Type B pancreatic cell (in vitro differentiated cells): ENCODE measurements at places on chromosomes 16 and 17.

DNA sequence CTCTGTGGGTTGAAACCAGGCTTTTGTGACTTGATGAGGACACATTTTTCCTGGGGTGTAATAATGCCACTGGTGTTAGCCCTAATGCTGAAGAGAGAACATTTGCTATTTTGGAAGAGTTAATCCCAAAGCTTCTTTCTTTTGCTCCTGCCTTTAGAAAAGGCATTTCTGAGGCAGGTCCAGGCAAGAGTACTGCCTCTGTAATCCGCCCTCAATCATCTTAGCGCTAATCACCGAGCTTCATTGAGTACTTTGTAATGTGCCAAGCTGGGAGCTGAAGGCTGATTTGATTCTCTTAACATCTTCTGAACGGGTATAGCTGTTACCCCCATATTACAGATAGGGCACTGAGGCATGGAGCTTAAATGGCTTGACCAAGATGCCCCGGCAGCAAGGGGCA, 60.3 kb downstream of the AKAP1 start:
- peaks cover 8% of the 10 kb centered on the region for H3K27me3 ChIP-seq
- no peak overlapping the region for H3K4me3 ChIP-seq
- H3K27ac ChIP-seq: no peak overlapping the region
- DNase-seq: no peak
- no peaks in the 10 kb centered on the region for H3K4me1 ChIP-seq
- H3K36me3 ChIP-seq: no peaks in the 10 kb centered on the region

- H3K4me3 ChIP-seq: no peak overlapping the region
- peaks cover 11% of the 10 kb centered on the region for H3K4me1 ChIP-seq
- no peak overlapping the region for H3K27ac ChIP-seq
- no peaks in the 10 kb centered on the region for H3K36me3 ChIP-seq
- peaks cover 41% of the 10 kb centered on the region for H3K27me3 ChIP-seq
Observed at GRCh38 chr17:71870546-71870862, 250.3 kb upstream of the SOX9 start.

GRCh38 chr17:29570521-29570920, 2.0 kb downstream of the TP53I13 start:
- DNase-seq: peak; percentile 58
- H3K27ac ChIP-seq: peak overlapping the region; percentile 21
- H3K4me3 ChIP-seq: peak overlapping the region; percentile 57
- peaks cover 13% of the 10 kb centered on the region for H3K27me3 ChIP-seq
- peaks cover 11% of the 10 kb centered on the region for H3K4me1 ChIP-seq

DNA sequence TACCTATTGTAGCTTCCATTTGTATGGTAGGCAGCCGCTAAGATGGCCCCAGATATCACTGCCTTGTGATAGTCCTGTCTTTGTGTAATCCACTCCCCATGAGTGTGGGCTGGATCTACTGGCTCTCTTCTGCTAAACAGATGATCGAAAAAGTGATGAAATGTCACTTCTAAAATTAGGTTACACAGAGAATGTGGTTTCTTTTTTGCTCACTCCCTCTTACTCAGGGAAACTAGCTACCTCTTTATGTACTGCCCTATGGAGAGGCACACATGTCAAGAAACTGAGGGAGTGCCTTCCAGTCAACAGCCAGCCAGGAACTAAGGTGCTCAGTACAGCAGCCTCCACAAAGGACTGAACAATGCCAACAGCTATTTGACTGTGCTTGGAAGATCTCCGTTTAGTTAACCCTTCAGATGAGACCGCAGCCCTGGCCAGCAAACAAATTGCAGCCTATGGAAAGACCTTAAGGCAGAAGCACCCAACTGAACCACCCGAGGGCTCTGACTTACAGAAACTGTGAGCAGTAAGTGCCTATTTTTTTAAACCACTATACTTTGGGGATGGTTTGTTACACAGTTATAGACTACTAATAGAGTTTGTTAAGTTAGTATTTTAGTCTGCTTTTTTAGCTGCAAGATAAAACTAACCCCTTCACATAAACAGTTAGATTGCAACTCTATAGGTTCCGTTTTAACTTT, 113.2 kb upstream of the MAF start:
- DNase-seq: no peak
- no peak overlapping the region for H3K27ac ChIP-seq
- H3K4me1 ChIP-seq: peaks cover 15% of the 10 kb centered on the region

DNA sequence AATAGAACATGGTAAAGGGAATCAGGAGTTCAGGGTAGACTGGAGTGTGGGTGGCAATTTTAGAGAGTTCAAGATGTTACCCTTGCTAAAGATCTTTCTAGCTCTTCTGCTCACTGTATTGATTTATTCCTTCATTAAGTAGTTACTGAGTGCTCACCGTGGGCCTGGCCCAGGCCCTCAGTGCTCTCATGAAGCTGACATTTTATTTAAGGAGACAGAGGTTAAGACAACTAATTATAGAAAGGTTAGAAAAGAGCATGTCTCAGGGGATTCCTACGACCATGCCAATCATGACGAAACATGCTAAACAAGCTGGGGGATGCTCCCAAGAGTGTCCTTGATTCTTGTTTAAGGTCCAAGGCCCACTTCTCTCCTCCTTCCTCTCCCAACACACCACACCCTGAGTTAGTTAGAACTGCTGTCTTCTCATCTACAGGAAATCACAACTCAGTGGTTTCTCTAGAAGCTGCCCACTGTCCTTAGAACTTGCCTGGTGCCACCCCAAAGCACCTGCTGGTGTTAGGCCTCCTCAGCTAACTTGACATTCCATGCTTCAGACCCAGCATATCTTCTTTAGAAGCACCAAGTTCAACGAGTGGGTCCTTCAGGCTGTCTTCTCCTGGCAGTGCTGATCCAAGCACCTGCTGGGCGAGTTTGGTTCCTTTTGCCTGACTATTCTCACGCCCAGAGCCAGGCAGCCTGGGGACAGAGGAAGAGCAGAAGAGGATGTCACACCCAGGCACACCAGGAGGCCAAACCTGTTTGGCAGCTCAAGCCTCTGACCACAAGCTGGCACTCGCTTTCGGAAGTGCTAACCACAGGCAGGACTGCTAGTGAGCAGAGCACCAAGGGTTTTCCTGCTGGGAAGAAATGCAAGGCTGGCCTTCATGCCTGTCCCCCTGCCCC, 79.0 kb downstream of the GAS7 start:
- no peaks in the 10 kb centered on the region for H3K36me3 ChIP-seq
- DNase-seq: no peak
- H3K4me3 ChIP-seq: peak overlapping the region; percentile 69
- H3K27ac ChIP-seq: peak overlapping the region; percentile 79

GRCh38 chr17:55543709-55544108, 32.5 kb upstream of the SMIM36 start:
- H3K36me3 ChIP-seq: no peaks in the 10 kb centered on the region
- no peak for DNase-seq
- H3K27ac ChIP-seq: no peak overlapping the region
- no peak overlapping the region for H3K4me3 ChIP-seq
- peaks cover 3% of the 10 kb centered on the region for H3K27me3 ChIP-seq

DNA sequence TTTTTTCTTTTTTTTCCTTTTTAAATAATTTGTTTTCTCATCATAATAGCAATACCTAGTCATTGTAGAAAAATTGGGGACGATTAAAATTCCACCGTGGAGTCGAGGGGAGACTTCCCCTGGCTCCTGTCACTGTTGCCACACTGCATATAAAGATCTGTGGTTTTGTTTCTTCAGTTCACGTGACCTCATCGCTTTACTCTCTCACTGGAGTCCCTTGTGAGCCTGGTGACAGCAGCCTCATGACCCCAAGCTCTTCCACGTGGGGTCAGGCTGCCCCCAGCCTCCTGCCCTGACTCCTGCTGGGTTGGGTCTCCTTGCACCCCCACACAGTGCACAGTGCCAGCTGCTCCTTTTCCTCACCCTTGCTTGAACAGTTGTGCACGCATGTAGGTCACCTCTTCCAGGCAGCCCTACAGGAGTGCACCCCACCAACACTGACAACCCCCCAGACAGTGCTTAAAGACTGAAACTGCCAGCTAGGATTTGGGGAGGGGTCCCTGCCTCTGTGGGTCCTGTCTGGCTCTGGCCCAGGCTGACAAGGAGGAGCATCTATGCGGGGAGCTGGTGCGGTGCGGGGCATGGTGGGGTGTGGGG, 7.3 kb upstream of the METRNL start:
- DNase-seq: no peak
- no peak overlapping the region for H3K4me3 ChIP-seq
- peaks cover 20% of the 10 kb centered on the region for H3K4me1 ChIP-seq
- H3K36me3 ChIP-seq: no peaks in the 10 kb centered on the region
- peaks cover 11% of the 10 kb centered on the region for H3K27me3 ChIP-seq
- no peak overlapping the region for H3K27ac ChIP-seq

- peak; percentile 61 for DNase-seq
- H3K36me3 ChIP-seq: no peaks in the 10 kb centered on the region
- no peak overlapping the region for H3K27ac ChIP-seq
- peaks cover 16% of the 10 kb centered on the region for H3K4me1 ChIP-seq
- H3K4me3 ChIP-seq: no peak overlapping the region
Observed at GRCh38 chr16:56353054-56353921, 72.1 kb downstream of the AMFR start.

- H3K27ac ChIP-seq: peak overlapping the region; percentile 54
- no peak overlapping the region for H3K4me3 ChIP-seq
- H3K27me3 ChIP-seq: no peaks in the 10 kb centered on the region
Observed at GRCh38 chr17:50841949-50842354, 6.6 kb downstream of the WFIKKN2 start.

DNA sequence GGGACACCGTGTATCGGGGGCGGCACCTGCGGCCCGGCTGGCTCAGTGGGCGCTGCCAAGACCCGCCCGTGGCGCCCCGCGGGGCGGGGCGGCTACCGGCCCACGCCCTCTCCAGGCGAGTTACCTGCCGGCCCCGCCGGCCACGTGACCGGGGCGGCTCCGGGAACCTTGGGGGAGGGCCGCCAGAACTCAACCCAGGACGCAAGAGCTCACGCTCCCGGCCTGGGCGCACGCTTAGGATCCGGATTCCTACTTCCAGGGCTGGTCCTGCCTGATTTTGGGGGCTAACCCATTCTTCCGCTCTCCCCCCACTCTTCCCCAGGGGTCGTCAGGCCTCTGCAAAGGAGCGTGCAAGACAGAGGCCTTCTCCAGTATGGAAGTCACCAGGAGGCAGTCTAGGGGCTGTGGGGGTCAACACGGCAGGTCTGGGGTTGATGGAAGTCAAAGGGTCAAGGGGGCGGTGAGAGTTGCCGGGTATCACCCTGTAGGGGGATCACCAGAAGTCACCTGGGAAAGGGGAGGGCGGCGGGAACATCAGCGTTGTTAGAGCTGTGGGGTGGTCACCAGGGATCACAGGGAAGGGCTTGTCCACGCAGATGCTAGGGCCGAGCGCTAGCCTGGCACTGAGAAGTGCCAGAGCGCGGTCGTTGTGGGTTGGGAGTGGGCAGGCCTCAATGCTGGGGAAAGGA, 354 bp upstream of the ESRP2 start:
- DNase-seq: peak; percentile 83
- peaks cover 9% of the 10 kb centered on the region for H3K4me1 ChIP-seq
- H3K27me3 ChIP-seq: peaks cover 34% of the 10 kb centered on the region
- peak overlapping the region; percentile 99 for H3K27ac ChIP-seq
- H3K4me3 ChIP-seq: peak overlapping the region; percentile 95
